ENCODE measurements at places on chromosomes 7 and 10.
A peak's percentile ranks its signal among the peaks of the same experiment; 100 is the strongest.

DNA sequence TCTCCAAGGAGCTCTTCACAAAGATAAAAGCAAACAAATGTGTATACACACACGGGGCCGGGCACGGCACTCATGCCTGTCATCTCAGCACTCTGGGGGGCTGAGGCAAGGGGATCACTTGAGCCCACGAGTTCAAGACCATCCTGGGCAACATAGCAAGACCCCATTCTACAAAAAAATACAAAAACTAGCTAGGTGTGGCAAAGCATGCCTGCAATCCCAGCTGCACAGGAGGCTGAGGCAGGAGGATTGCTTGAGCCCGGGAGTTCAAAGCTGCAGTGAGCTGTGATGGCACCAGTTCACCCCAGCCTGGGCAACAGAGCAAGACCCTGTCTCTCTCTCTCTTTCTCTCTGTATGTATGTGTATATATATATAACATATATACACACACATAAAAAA lies 22.3 kb downstream of the TTYH3 start:
- DNase-seq, result no peak

DNA sequence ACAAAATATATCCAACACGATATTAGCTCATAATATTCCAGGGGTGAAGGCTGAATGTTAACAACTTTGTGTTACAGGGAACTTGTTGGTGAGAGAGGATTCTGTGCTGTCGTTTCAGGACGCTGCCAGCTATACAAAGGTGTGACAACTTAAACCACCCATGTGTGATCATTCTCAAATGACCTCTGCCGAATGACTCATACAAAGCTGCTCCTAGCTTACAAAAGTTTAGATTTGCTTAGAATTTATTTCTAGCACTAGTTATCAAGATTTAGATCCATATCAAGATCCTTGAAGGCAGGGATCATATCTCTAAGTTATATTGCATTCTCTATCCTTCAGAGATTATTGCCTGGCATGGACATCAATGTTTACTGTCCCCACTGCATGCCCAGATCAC lies 65.3 kb downstream of the COBL start:
- DNase-seq, result no peak

- no peak for DNase-seq
These were observed 360.5 kb upstream of the GALNT17 start for GRCh38 chr7:70771451-70771850.

- DNase-seq, result no peak
These were observed 263.2 kb downstream of the DGKB start for GRCh38 chr7:14639329-14639728.

DNA sequence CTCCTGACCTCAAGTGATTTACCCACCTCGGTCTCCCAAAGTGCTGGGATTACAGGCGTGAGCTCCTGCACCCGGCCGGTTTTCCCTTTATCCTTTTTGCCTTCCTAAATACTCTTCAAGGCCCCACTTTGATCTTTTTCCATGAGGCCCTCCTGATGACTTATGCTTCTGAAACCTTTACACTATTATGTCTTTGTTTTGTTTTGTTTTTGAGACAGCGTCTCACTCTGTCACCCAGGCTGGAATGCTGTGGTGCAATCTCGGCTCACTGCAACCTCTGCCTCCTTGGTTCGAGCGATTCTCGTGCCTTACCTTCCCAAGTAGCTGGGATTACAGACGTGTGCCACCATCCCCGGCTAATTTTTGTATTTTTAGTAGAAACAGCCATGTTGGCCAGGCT lies 3.8 kb downstream of the STMP1 start:
- no peak for DNase-seq

DNA sequence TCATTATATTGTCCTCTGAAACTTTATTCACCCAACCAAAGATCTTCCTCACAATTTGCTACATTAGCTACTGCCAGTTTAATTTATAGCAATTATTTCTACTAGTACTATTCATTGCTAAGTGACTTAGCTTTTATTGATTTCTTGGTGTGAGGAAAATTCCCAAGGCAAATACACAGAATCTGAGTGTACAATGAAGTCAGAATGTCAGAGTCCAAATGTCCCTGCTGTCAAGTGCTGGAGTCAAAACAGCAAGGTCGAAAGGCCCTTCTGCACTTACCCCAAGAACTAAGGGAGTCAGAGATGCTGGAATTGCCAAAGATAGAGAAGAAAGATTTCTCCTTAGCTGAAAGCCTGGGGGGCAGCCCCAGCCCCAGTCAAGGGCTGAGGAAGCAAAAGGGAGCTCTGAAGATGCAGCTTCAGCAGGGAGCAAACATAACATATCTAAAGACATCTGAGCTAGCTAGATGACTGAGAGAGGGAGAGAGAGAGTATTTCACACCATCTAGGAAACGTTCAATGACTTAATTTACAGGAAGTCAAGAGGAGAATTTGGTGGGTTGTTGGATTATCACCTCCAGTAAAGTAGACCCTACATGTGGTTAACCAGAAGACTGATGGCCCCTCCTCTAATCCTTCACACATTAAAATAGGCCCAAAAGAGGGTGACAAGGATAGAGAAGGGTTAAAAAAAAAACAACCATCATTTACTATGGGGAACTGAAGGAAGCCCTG lies 36.6 kb upstream of the SAMD8 start:
- no peak for DNase-seq

DNA sequence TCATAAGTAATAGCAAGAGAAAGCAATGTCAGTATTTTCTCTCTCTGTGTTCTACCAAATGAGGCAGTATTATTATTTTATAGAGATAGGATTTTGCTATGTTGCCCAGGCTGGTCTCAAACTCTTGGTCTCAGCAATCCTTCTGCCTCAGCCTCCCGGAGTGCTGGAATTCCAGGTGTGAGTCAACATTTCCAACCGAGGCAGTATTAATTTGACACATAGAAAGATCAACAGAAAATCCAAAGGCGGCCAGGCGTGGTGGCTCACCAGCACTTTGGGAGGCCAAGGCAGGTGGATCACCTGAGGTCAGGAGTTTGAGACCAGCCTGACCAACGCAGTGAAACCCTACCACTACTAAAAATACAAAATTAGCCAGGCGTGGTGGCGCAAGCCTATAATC lies 71.8 kb downstream of the SMURF1 start:
- no peak for DNase-seq

DNA sequence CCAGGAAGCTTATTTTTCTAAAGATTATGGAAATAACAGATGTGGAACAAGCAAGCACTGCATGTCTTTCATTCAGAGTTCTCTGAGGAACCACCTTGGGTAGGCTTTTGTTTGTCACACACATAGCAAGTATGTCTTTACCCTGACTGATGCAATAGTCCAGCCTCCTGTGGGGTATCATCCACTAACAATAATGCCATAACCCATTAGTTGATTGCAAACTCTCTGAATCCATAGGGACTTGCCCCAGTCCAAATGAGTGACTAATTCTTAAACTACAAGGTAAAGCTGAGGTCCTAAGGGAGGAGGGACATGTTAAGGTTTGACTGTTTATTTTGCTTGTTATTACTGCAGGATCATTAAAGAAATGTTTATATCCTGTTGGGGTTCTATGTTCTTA lies 151.4 kb upstream of the PRPS1L1 start:
- no peak for DNase-seq

GRCh38 chr7:51111241-51111940 lies 205.2 kb downstream of the COBL start:
- no peak for DNase-seq

DNA sequence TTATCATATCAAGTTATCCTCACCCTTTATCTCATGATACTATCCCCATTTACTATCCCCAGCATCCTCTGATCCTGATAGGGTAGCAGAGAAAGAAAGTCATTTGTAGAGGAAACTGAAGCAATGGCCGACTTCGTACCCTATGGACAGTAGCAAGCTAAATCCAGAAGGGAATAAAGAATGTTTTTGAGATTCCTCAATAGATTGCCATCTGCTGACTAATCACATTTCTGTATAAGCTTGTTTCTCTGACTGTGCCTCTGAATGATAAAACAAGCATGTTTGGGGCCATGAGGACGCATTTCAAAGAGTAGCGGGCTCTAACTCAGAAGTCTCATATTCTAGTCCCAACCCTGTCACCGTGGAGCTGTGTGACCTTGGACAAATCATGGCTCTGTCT lies 13.2 kb upstream of the FAM107B start:
- no peak for DNase-seq

- DNase-seq, result no peak
These were observed 52.1 kb upstream of the JCAD start for GRCh38 chr10:30111340-30112022.

- no peak for DNase-seq
These were observed 5.6 kb downstream of the CCSER2 start for GRCh38 chr10:84333864-84334451.

DNA sequence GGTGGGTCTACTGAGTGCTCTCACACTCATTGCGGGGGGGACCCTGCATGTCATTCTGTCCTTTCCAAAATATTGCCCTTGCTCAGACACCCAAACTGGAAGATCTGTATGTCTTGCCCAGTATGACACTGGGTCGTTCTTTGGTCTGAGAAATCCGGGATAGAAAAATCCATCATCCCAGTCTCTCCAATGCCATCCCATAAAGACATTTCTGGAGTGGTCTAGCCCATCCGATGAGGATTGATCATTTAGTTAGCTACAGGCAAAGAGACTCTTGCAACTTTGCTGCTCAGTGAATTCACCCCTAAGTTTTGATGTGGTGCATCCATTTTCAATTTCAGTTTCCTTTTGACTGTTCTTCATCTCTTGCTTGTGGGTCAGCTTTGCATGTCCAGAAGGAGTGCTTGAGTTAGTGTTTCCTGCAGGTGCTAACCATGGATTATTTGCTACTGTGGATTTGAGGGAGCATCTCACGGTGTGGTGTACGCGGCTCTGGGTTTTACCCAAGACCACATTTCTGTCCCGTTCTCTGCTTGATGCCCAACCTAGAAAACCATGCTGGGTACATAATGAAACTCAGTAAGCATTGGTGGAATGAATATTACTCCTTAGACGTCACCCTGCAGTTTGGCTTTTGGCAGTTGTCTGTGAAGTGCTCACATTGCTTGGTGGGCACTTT lies 247.0 kb upstream of the MKI67 start:
- DNase-seq, result no peak

DNA sequence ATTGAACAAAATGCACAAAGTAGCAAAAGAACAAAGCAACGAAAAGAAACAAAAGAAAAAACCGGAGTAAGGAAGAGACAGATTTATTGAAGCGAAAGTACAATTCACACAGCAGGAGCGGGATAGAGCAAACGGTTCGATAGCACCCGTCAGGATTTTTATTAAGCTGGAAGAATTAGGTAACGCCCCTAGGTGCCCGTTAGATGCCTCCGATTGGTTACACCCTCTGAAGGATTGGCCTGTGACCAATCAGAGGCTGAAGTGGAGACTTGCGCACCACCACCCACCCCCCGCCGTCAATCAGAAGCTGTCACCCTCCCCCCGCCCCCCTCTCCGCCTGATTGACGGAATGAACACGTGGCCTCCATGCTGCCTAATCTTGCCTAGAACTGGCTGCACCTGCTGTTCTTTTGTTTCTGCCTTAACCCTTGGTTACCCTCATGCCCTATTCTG lies 16.8 kb downstream of the OCM2 start:
- DNase-seq, result peak; percentile 93

- DNase-seq, result peak; percentile 3
These were observed 105.2 kb upstream of the PPIF start for GRCh38 chr10:79241990-79242619.
